ENCODE measurements at places on chromosomes 5 and 9.

DNA sequence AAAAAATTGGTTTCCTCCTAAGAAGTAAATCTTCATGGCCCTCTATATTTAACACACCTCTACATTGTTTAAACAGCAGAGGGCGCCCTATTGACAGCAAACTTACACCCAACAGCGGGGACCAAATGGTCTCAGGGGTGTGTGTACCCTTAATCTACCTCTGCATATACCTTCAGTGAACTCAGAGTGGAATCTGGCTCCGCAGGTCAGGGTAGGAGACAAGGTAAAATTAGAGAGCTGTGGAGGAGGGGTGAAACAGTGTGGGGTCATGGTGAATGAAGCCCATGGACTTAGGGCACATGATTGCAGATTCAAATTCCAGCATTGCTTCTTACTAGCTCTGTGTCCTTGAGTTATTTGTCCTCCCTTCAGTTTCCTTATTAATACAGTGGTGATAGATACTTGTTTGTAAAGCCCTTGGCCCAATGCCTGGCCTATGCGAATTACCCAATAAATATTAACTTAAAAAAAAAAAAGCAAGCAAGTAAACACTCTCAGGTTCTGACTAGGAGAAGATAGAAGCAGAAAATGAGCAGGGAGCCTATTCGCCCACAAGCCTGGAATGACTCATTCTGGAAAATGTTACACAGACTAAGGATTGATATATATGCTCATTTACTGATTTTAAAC lies 122.9 kb downstream of the CAVIN4 start:
- DNase-seq, result peak; percentile 13

DNA sequence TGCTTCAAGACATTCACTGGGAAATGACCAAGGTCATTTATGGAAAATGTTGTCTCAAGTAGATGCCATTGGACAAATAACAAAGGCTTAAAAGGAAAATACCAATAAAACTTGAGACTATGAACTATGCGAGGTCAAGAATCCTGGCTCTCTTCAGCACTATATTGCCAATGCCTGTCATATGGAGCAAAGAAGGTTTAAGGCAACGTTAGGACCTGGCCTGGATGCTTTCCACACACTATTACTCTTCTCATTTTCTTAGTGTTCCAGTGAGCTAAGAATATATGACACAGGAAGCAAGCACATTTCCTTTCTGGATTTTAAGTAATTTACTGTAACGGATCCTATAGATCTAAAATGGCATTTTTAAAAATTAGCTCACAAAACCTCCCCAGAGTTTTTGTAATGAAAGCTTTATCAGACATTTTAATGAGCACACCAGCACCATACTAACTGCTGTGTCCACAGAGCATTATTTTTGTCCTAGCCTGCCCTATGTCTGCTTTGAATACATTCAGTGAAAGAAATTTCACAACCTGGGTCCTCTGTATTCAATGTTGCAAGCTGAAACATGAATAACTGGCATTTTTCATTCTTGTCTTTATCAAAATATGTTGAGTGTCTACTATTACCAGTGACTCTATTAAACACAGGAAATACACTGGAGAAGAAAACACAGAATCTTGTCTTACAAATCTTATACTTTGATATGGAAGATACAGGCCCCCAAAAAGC lies 315.6 kb downstream of the CETN3 start:
- no peak for DNase-seq

GRCh38 chr5:174505621-174506020 lies 218.8 kb upstream of the MSX2 start:
- DNase-seq, result peak; percentile 72

DNA sequence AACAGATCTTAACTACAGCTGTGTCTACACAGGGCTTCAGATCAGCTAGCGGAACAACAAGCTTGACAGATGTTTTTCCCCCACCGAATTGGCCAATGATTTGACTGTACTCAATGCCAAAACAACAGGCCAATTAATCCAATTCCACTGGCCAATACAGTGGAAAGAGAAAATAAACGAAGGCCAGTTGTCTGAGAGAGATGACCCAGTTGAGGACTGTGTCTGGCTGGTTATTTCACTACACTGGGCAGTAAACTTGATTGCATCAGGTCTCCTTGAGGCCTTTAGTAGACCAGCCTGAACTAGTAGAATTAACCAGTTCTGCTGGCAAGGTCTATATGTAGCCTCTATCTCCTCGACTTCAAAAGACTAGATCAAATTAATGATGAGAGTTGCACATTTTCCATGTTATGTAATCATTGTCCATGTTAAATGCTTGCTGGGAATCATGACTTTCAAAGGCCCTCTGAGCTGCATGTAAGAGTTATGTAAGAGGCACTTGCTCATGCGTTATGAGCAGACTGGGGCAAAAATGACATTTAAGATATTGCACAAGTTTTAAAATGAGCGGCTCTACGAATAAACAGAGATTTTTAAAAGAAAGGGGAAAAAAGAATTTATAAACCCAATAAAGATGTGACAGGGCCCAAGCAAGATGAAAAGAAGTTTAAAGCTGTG lies 28.3 kb downstream of the SMIM23 start:
- no peak for DNase-seq

- DNase-seq, result peak; percentile 59
These were observed 2.7 kb upstream of the PTAR1 start for GRCh38 chr9:69762527-69762926.

GRCh38 chr5:151312756-151313324 lies 9.3 kb upstream of the SLC36A3 start:
- DNase-seq, result no peak

DNA sequence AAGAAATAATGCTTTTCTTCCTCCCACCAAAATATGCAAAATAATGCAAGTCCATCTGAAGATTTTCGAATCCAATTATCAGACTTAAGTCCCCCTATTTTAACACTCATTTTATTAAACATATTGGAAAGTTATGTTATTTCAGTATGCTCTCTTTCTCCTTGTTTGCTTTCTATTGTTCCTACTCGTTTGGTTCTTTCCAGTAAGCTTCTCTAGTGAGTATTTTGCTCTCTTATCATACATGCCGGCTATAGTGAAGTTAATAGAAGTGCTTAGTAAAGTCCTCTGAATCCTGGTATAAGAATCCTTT lies 517 bp downstream of the ALDH1A1 start:
- DNase-seq, result no peak

- DNase-seq, result no peak
These were observed 21.6 kb downstream of the CSF1R start for GRCh38 chr5:150064681-150065220.

DNA sequence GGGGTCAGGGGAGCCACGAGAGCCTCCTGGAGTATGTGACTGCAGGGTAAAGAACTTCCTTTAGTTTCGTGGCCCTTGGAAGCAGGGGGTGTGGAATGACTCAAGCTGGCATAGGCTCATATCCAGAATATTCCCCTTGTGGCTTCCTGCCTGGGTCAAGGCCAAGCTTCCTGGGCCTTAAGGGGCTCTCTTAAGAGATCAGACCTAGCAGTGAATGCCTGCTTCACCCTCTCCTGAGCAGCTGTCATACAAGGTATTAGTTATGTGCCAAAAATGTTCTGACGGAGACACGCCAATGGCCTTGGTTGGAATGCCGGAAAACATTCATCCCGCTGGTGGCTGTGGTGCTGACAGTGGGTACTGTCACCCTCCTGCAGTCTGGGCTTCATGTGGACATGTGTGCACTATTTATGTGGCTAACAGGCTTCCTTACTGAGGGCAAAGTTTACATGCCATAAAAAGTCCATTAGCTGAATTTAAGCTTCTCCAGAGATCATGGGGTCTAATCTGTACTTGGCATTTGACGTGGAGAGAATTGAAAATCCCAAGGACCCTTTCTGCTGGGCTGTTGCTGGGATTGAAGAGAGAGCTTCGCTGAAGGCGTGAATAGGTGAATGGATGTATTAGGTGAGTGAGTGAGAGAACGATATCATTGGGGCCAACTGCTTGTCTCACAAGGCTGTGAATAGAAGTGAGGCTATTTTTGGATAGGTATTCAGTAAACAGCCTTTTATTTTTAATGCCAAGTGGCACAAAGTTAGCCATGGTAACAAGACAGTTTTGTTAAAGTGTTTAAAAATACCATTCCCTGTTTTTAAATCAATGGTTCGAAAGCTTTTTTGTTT lies 156.8 kb downstream of the MACROH2A1 start:
- DNase-seq, result peak; percentile 90

- DNase-seq, result no peak
These were observed 129.7 kb downstream of the CEMIP2 start for GRCh38 chr9:71638627-71639026.

GRCh38 chr9:37221489-37222106 lies 101.2 kb downstream of the ZCCHC7 start:
- no peak for DNase-seq

GRCh38 chr5:133990396-133990795 lies 14.4 kb downstream of the VDAC1 start:
- DNase-seq, result no peak

GRCh38 chr9:110028676-110029075 lies 179.3 kb downstream of the C9orf152 start:
- DNase-seq, result no peak

DNA sequence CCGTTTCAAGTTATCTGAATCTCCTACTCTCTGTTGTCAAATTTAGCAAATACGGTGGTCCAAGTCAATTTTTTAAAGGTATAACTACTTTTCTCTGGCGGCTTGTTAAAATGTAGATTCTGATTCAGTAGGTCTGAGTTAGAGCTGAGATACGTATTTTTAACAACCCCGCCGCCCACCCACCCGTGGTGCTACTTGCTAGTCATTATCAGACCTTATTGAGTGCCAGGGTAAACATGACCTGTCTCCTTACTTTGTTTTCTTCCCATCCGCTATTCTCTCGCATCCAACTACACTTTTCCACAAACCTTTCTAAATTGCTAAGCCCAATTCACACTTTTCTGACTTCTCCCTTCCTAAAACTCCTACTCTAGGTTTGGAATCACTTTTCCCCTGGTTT lies 694 bp upstream of the PLAA start:
- DNase-seq, result no peak

DNA sequence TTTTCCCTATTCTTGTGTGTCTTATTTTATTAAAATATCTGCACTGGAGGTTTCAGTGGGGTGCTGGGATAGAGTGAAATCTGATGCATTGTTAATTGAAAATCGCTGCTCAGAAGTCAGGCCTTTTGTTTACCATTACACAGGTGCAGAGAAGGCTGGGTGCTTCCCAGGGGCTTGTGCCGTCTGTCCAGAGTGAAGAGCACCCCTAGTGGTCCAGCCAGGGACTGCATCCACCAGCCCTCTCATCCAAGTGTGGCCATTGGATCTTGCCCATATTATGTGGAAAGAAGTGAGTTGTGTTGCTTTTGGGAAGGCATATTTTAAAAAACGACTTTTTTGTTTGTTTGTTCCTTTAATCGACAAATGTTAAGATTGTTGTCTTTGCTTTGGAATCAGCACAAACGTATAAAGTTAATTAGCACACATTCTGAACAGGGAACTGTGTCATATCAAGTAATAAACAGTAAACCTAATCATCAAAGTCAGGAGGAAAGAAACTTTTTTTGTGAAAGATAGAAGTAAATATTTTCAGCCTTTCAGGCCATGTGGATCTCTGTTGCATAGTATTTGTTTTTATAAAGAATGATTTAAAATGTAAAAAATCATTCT lies 315.6 kb downstream of the MTRR start:
- peak; percentile 24 for DNase-seq

- no peak for DNase-seq
These were observed 6.9 kb downstream of the IL31RA start for GRCh38 chr5:55858104-55858503.

DNA sequence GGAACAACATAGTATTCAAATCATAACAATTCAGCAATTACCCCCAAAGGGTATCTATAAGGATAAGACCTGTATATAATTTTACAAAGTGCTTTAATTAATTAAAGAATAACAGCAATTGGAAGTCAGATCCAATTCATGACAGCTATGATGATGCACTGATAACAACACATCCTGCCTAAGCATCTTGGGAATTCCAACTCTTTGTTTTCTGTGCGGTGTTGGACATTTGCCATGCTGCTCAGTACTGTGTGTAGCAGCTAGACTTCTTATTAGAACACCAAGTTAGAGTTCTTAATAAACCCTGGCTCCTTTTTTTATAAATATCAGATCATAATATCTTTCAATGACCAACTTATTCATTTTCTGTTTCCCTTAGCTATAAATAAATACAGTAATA lies 209.0 kb downstream of the SEC61B start:
- peak; percentile 80 for DNase-seq

- DNase-seq, result peak; percentile 59
These were observed 764 bp downstream of the CAMLG start for GRCh38 chr5:134738963-134739661.

DNA sequence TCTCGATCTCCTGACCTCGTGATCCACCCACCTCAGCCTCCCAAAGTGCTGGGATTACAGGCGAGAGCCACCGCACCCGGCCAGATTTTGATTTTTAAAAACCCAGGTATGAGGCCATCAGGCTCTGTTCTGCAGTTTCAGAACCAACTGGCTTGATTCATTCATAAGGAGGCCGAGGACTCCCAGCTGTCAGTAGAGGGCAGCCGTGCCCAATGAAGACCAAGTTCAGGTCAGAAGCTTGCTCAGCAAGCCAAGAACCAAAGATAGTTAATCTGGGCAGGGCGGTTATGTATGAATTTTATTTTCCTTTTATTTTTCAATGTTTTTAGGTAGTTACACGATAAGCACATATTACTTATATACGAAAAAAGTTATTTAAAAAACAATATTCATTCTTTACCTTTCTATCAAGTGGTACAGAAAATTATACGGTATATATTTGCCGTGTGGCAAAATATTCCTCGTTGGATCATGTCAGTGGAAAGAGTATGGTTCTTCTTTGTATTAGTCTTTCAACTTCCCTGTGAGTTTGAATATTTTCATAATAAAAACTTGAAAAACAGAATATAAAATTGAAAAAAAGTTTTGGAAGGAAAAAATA lies 18.0 kb downstream of the MGAT1 start:
- peak; percentile 87 for DNase-seq

- DNase-seq, result no peak
These were observed 9.3 kb downstream of the ST6GALNAC6 start for GRCh38 chr9:127890053-127890452.

DNA sequence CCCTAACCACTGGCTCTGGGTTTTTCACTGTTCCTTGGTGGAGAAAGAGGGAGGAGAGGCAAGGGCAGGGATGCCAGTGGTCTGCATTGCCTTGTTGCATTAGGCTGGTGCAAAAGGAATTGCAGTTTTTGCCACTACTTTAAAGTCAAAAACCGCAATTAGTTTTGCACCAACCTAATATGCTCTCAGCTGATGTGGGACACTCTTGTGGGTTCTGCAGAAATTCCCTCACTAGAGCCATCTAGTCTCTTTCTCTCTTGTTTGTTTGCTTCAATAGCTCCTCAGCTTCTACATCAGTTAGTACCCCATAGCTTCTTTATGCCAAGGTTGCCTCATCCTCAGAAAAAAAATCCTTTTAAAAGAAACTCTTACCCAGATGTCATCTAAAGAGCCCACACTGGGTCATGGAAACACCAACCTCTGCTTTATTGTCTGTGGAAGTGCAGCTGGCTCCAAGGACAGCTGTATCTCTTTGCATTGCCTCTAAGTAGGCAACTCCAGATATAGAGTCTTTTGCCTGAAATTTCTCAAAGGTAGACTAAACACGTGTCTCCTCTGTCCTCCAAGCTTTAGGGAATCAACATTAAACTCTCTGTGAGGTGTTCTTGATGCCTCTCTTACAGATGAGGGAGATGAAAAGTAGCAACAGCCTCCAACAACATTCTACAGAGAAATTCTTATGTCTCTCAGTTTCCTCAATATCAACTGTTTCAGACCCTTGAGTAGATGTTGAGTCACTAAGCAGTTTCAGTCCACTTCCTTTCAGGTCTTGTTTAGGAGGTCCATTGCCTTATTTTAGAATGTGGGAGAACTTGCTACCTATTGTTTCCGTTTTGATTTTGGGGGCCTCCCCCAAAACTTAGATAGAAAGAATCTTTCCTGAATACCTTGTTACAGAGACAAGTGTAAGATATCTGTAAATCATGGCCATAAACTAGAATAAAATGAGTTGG lies 84.9 kb upstream of the MEF2C start:
- no peak for DNase-seq
